ENCODE measurements at places on chromosomes 13 and 19.
A peak's percentile ranks its signal among the peaks of the same experiment; 100 is the strongest.

- no peak for DNase-seq
These were observed 205.1 kb upstream of the STARD13 start for GRCh38 chr13:33490461-33491327.

GRCh38 chr19:31520633-31521032 is 171.4 kb upstream of the TSHZ3 start:
- DNase-seq = no peak

- no peak for DNase-seq
These were observed 25.6 kb downstream of the EDNRB start for GRCh38 chr13:77893066-77893465.

- no peak for DNase-seq
These were observed 1.0 kb upstream of the PLK5 start for GRCh38 chr19:1522838-1523237.

GRCh38 chr13:97215325-97215724 is 6.8 kb upstream of the MBNL2 start:
- no peak for DNase-seq

DNA sequence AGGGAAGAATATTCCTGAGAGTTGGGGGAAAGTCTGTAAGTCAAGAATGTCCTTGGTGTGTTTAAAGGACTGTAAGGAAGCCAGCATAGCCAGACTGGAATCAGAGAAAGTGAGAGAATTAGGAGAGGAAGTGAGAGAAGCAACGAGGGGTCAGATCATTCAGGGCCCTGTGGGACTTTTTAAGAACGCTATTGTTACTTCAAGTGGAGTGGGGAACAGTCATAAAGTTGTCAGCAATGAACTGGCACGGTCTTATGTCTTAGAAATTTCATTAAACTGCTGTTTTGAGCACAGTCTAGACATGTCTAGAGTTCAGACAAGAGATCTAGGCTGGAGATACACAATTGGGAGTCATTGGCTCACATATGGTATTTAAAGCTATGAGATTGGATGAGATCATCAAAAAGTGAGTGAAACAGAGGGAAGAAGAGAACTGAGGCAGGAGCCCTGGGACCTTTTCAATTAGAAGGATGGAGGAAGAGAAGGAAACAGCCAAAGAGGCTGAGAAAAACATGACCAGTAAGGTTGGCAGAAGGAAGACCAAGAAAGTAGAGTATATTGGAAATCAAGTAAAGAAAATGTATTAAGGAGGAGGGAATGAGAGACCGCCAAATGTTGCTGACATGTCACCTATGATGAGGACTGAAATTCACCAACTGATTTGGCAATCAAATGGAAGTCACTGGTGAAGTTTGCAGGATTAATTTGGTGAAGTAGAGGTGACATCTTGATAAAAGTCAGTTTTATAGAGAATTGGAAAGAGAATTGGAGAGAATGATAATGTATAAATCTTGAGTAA is 263.5 kb downstream of the GPC5 start:
- no peak for DNase-seq

DNA sequence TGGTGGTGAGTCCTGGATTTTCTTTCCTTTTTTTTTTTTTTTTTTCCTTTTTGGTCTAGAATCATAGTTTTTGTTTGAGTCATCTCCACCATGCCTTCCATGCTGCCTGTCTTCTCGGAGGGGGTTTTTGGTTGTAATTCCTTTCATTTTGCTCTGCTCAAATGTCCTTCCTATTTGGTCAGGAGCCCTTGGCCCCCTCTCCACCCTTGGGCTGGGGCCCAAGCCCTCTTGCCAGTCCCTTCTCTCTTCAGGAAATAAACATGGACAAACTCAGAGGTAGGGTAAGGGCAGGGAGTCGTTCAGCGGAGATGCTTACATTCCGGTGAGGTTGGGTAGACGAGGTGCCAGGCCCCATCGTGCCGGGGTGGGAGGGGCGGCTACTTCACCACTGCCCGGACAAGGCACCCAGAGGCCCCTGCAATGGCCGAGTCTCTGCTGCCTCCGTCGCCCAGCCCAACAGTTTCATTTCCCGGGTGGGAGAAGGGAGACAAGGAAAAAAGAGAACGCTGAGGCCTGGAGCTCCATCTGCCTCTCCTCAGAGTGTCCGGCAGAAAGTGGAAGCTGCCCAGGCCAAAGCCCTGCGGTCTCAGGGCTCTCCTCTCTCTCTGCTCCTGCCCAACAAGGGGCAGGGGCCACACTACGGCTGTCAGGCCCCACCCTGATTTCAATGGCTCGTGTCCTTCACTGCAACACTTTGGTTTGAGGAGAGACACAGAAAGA is 12.7 kb downstream of the ZNF574 start:
- DNase-seq = no peak

DNA sequence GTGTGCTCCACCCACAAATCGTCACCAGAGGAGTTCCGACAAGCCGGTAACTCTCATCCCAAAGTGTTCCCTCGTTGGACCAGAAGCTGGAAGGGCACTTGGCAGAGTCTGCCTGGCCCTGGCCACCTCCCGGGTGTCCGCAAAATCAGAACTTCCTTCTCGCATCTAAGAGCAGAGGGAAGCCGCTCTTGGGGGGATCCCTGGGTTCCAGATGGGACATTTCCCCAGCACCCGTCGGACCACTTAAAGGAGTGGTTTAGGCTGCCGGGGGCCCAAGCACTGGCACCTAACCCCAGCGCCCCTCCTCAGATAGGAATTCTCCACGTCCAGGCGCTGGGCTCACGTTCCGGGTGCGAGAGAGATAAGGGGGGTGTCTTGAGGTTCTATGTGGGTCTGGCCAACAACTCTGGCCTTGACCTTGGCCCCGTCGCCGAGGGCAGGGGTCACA is 857 bp upstream of the MAP2K7 start:
- no peak for DNase-seq

- no peak for DNase-seq
These were observed 121.6 kb upstream of the SPATA13 start for GRCh38 chr13:24038841-24039330.

- no peak for DNase-seq
These were observed 1.4 kb downstream of the MATK start for GRCh38 chr19:3784607-3785450.

- no peak for DNase-seq
These were observed 11.3 kb upstream of the SHKBP1 start for GRCh38 chr19:40565355-40565754.

- no peak for DNase-seq
These were observed 38.1 kb downstream of the PSG5 start for GRCh38 chr19:43148233-43148632.

DNA sequence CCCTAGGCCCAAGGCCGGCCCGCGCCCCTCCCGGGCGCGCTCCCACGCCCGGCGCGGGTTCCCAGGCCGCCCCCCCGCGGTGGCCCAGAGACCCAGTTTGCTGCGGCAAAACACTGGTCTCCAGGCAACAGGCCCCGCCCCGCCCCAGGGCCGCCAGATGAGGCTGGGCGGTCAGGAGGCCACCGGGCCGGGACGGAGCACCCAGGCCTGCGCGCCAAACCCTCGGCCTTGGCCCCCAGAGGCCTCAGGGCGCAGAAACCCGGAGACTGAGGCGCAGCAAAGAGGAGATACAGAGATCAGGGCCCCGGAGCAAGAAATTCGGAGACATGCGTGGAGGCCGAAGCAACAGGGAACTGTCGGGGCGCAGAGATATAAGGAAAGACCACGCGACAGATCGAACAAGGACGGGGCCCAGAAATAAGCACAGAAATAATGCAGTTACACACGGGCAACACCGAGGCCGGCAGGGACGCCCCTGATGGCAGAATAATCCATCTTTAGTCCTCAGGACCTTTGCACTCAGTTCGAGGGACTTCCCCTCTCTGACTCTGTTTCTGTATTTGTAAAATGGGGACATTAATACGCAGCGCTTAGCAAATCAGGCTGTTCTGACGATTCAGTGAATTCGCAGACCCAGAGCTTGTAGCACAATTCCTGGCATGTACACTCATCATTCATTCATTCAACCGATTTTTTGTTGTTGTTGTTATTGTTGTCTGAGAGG is 20.8 kb upstream of the ERCC1 start:
- DNase-seq = peak; percentile 91

GRCh38 chr19:7988307-7988706 is 17.1 kb downstream of the ELAVL1 start:
- DNase-seq = no peak

DNA sequence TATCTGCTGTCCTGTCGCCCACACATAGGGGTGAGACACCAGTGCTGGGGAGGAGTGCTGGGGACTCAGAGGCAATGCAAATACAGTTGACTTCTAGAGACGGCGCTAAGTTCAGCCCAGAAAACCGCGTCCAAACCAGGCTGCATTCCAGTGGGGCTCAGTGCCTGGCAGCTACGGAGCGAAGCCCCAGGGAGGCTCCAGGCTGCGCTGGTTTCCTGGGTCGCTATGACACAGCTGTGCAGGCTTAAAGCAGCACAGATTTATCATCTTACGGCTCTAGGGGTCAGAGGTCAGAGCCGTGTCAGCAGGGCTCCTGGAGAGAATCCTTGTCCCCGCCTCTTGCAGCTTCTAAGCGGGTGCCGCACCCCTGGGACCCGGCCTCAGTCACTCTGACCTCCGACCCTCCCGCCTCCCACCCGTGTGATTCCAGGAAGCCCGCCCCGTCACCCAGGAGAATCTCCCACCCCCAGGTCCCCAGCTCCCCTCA is 61.6 kb downstream of the ANKRD10 start:
- DNase-seq = no peak

GRCh38 chr13:48594096-48594815 is 59.5 kb upstream of the CYSLTR2 start:
- DNase-seq = no peak

GRCh38 chr13:63629591-63629990 is 2213.9 kb upstream of the PCDH20 start:
- no peak for DNase-seq

- DNase-seq = no peak
These were observed 108.7 kb downstream of the SUCLA2 start for GRCh38 chr13:47892374-47892773.

DNA sequence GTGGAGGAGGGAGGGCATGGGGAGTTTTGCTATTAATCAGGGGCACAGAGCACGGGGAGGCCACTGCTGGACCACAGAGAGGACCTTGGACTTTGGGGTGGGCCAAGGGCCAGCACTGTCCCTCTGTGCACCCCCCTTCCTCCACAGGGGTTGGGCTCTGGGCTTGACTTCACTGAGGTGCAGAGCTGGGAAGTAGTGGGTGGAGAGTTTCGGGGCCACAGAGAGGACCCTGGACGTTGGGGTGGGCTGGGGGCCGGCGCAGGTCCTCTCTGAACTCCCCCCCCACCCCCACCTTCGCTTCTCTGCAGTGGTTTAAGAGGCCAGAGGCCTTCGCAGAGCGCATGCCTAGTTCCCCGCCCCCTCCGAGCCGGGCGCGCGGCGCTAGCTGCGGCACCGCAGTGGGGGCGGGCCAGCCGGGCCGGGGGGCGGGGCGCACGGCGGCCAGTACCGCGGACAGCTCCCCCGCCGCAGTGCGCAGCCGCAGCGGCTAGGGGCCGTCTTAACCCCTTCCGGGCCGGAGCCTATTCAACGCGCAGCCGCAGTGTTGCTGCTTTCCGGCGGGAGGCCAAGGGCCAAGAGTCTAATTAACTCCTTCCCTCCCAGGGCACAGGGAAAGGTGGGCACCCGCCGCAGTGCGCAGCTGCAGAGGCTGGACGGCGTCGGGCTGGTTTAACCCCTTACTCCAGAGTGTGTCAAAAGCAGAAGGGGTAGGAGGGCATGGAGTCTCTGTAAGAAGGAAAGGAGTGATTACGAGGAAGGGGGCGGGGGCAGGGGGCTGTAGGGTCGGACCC is 3.7 kb downstream of the KCNC3 start:
- DNase-seq = peak; percentile 95

- no peak for DNase-seq
These were observed 1.6 kb upstream of the BEST2 start for GRCh38 chr19:12749938-12750521.

DNA sequence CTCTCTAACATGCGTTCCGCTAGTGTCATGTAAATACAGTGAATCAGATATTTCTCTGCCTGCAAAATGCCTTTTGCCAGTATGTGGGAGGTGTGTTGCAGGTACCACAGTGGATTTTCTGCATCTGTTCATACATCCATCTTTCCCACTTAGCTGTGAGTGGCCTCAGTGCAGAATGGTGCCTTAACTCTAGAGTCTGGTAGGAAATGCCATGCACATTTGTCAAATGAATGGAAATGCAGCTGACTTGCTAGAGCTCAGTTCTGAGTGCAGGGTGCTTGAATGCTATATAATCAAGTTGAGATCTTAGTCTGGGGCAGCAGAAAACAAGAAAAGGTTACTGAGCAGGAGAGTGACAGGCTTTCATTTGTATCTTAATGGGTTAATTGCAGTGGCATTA is 68.2 kb downstream of the LRCH1 start:
- no peak for DNase-seq

DNA sequence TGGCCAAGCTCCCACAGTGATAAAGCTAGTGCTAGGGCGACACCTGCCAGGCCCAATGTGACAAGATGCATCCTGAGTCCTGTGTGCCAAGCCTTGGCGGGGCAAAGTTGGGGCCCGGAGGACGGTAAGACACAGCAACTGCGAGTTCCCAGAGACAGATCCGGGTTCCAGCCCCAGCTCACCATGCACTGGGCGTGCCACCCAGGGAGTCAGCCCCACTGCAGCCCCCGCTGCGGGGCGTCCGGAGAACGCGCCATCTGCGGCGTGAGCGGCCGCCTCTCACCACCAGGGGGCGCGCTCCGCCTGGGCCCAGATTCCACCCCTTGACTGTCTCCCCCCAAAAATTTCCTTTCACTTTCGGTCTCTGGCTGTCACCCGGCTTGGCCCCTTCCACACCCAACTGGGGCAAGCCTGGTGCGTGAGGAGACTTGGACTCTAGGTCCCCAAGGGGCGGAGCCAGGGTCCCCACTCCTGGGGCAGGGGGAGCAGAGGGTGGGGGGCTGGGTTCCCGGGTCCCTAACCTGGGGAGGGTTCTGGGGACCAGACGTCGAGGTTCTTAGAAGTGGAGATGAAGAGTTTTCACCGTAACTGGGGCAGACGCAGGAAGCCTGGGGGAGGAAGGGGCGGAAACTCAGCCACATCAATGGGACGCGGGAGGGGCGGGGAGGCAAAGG is at the start of gene FLT3LG:
TSS of gene FLT3LG (plus strand) at position 348 of the 674 bp plus-strand sequence. CDS start 425 bp downstream, outside the sequence.
- peak; percentile 46 for DNase-seq

- no peak for DNase-seq
These were observed 122.4 kb downstream of the TRPC4 start for GRCh38 chr13:37747071-37747612.

DNA sequence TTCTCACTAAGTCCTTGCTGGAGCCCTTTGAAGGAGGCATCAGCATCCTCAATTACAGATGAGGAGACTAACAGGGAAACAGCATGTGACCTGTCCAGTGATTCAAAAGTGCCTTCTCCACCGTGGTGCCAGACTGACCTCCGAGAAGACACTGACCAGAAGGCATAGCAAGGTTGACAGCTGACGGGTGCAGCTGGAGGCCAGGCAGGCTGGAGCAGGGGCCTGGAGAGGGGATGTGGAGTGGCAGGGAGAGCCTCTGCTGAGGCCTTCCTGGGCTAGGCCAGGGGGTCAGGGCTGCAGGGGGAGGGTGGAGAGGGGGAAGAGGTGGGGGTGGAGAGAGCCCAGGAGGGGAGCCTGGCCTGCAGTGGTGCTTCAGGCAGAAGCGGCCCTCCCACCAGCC is 66.3 kb downstream of the KCTD15 start:
- no peak for DNase-seq
